ENCODE measurements at places on chromosomes 2 and 18. TPM values are rescaled to one million over a fixed set of nuclear protein-coding genes. Genes with fewer than 3 reads are reported as not detected.
A peak's percentile ranks its signal among the peaks of the same experiment; 100 is the strongest.

GRCh38 chr2:85288244-85288725 lies 39.5 kb downstream of the TGOLN2 start:
- no peak for DNase-seq

DNA sequence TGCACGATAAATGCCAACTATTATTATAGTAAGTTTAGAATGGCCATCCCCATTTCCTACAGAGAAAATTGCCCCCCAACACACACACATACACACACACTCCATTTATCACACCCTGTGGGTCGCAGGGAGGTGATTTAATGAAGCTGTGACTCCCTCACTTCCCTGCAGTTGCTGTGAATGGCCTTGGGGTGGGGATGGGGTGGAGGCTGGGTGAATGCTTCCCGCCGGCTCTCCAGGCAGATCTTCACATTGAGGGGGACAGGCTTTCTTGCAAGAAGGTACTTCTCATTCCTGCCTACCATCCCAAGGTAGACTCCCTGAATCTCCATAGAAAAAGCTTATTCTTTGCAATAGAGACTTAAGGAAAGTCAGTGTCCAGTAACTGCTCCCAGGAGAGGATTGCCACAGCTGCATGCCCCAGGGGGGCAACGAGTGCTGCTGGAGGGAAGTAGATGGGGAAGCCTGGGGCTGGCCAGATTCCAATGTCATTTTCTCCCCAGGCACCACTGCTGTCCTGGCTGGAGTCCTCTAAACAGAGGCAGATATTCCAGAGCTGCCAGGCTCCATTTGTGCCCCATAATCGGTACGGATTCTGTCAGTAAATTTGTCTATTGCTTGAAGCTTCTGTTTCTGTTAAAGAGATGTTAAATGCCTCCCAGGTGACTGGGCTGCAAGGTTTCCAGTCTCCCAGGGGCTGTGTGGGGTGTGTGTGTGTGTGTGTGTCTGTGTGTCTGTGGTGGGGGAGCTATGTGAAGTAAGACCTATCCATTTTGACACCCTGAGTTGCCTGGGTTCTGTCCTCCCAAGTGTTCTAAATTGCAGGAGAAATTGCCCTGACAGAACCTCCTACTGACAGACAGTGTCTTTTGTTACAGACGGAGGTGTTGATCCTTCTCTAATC lies 265.5 kb downstream of the SRBD1 start:
- DNase-seq: no peak

The MC4R gene
- not detected for total RNA-seq

- peak; percentile 56 for DNase-seq
These were observed 100.8 kb upstream of the ATP5MC3 start for GRCh38 chr2:175282300-175282699.

The ALLC gene
- not detected for total RNA-seq

DNA sequence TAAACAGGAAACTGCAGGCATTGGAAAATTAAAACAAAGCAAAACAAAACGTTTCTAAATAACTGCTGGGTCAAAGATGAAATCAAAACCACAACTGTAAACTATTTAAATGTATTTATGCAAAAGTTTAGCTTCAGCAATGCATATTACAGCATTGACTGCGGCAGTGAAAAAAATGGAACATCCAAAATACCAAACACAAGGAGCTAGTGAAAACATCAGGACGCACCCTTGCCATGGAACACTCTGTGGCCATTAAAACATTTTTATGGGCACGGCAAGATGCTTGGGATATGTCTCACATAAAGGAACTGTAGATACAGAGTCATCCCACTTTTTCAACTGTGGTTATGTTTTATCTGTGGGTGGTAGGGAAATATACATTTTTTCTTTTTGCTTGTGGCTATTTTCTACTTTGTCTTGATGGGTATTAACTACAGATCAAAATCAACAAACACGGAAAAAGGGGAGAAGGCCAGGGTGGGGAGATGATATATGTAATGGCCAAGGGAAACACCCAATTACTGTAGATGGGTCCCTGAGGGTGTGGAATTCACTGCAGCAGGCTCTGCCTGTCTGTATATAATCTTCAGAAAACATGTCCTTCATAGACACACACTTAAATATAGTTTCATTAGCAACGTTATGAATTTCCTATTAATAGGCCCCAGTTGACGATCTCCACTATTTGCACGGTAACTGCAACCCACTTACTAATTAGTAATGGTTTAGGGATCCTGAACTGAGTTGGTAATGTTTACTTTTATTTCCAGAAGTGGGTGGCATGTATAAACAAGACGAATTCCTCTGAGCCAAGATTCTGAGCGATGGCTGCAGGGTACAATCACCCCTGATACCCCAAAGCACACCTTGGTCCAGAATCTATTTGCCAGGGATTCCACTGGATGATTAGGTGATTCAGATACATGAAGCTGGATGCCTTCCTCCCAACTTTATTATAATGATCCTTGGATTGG lies 110.5 kb downstream of the ACKR3 start:
- no peak for DNase-seq

GRCh38 chr2:173048897-173049661 lies 26.6 kb upstream of the MAP3K20 start:
- DNase-seq: peak; percentile 91

The NDC80 gene
- total RNA-seq: 9.0 TPM

The ALKAL2 gene
- total RNA-seq: not detected

GRCh38 chr18:49335677-49336076 lies 124.8 kb downstream of the DYM start:
- no peak for DNase-seq

DNA sequence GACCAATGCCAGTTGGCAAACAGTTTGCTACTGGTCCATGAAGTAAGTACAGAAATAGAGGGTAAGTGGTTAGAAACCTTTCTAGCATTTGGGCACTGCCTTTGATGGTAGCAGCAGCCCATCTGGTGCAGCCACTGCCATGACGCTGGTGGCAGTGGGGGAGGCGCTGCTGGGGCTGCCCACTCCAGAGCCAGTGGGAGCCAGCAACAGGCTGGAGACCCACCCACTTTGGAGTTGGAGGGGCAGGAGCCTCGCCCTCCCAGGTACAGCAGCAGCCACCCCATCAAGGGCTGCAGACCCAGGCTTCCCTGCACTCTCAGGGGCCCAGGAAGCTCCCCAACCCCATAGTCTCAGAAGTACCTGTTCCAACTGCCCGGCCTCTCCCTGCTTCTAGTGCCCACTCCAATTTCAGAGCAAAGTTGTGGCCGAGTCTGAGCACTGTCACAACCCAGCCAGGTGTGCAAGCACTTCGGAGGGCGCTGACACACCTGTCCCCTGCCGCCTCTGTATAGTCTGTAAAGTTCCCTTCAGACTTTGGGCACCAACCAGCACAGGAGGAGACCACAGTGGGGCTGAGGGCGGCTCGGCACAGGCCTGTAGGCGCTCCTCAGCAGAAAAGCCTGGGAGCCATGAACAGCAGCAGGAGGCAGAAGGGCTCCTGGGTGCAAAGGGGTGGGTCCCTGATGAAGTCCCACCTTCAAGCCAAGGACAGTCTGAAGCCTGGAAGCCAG lies 125.6 kb upstream of the CCDC150 start:
- DNase-seq: no peak

The GREB1L gene
- 10.1 TPM for total RNA-seq

DNA sequence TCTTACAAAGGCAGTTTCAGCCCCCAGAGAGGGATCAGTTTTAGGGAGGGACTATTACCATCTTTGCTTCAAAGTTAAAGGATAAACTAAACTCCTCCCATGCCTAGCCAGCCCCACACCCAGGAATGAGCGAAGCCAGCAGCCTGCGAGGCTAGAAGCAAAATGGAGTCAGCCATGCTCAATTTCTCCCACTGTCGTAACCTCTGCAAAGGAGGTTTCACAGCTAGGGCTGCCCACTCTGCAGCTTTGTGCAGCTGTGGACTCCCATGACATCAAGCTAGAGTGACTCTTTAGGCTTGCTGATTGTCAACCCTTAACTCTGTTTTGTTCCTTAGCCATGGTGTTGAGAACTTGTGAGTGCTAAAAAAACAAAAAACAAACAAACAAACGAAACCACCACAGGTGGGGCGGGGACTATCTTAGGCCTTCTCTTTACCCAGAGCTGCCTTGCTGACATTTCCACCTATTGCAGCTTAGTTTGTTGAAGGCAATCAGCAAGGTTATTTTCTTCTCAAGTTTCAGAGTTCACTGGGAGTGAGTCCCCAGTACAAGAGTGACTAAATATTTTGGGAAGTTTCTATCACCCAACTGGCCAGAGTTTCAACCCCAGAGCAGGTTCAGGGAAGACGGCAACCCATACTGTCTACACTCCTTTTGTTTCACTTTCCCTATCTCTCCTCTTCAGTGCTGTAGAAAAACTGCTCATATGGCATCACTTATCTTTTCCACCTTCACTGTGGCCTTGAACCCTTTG lies 592.1 kb downstream of the XIRP2 start:
- DNase-seq: no peak

The PLEKHB2 gene
- total RNA-seq: 158 TPM

- DNase-seq: no peak
These were observed 13.0 kb downstream of the STRADB start for GRCh38 chr2:201464547-201464946.

GRCh38 chr2:140023291-140023690 lies 1243.1 kb upstream of the NXPH2 start:
- no peak for DNase-seq

- DNase-seq: peak; percentile 75
These were observed 15.7 kb upstream of the OLA1 start for GRCh38 chr2:174263997-174264396.

The SCN9A gene
- total RNA-seq: 0.56 TPM
